ENCODE measurements at places on chromosomes 12 and 14. TPM values are rescaled to one million over a fixed set of nuclear protein-coding genes. Genes with fewer than 3 reads are reported as not detected.

Gene INHBC
- total RNA-seq, result 0.17 TPM

Gene DIO2
- not detected for total RNA-seq

Gene FICD
- 4.2 TPM for total RNA-seq

Gene SOX5
- total RNA-seq, result not detected

Gene CMKLR1
- not detected for total RNA-seq

Gene SYT1
- total RNA-seq, result not detected

Gene WNT5B
- not detected for total RNA-seq

Gene CLECL1
- 1.4 TPM for total RNA-seq

Gene TMEM63C
- 0.71 TPM for total RNA-seq

Gene MUCL1
- not detected for total RNA-seq

Gene KRT77
- total RNA-seq, result not detected

Gene FZD10
- not detected for total RNA-seq

Gene CAPRIN2
- 16.2 TPM for total RNA-seq

GRCh38 chr12:105378911-105379310, 48.4 kb downstream of the C12orf75 start:
- DNase-seq, result no peak

- no peak for DNase-seq
These were observed 74.0 kb upstream of the PKP2 start for GRCh38 chr12:32970465-32971110.

DNA sequence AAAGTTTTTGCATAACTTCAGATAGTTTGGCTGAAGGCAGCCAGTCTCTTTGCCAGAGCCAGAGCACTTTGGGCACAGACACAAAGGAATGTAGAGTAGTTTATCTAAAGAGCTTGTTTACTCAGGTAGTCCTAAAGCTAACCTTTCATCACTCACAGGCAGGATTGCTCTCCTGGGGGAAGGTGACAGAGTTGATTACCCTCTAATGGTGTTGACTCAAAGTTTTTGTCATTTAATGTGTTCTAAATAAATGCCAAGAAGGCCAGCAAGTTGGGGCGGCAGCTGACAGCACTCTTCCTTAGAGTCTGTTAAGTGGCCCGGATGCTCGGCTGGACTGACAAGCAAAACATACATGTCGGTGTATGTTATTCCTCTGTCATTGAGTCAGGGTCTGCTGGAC, 9.3 kb upstream of the TAS2R46 start:
- no peak for DNase-seq

DNA sequence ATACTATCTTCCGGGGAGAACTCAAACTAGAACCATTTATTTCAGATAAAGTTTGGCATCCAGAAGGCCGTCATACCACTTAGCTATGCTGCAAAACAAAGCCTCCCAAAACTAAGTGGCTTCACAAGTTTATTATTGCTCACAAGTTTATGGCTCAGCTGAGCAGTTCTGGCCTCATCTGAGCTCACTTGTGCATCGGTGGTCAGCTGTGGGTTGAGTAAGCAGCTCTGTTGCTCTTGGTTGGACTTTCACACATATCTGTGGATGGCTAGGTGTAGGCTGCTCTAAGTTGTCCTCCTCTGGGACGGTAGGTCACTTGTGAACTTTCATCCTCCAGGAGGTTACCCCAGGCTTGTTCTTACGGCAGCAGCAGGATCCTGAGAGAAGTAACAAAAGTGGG, 162.7 kb downstream of the BTG1 start:
- DNase-seq, result no peak

GRCh38 chr12:25100194-25101091, 94.5 kb downstream of the DNAI7 start:
- no peak for DNase-seq

DNA sequence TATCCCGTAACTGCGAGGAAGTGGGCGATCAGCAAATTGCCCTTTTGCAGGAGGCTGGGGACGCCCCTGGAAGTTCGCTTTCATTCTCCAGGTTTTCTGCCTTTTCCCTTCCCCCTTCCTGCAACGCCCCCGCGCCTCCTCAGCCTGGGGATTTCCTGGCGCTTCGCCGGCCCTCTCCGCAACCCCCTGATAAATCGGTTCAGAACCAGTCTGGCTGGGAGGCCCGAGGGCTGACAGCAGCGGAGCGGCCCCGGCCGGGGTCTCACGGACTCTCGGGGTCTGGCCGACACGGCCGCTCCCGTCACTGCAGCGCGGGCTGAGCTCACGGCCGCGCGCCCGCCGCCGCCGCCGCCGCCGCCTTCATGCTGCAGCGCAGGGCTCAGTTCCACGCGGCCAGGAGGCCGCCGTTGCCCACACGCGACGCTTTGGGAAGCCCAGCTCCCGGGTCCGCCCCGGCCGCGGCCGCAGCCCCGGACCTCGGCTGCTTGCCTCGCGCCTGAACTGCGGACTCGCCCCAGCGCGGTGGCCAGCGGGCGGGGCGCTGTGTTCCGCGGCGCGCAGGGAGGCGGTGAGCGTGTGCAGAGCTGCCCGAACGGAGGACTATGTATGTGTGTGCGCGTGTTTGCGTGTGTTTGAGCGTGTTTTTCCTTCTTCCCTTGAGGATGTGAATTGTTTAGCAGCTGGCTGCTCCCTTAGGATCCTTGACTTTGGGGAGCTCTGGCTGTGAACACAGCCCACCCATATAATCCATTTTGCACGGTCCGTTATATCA, at the start of gene LRFN5:
LRFN5 (plus strand) TSS at position 345 of the 772 bp plus-strand sequence.
- no peak for DNase-seq

DNA sequence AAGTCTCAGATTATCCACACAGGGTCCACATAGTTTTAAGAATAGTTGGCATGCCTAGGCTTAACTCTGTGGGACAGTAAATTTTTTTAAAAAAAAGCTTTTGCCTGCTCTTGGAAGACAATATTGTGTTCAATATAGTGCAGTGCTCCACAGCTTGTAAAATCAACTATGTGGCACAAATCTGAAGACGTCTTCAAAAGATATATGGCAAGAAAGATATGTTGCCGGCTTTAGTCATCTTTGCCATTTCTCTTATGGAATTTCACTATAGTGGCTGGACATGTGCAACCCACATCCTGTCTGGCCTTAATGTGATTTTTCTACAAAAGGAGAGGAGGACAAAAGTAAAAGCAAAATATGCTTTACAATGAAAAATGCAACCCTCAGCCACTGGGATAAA, 90.5 kb downstream of the MGST1 start:
- DNase-seq, result no peak

GRCh38 chr12:128245905-128246304, 21.1 kb upstream of the TMEM132C start:
- no peak for DNase-seq

GRCh38 chr12:123096741-123097140, 54.1 kb downstream of the PITPNM2 start:
- DNase-seq, result no peak

GRCh38 chr12:121610239-121611149, 15.8 kb upstream of the ORAI1 start:
- no peak for DNase-seq

DNA sequence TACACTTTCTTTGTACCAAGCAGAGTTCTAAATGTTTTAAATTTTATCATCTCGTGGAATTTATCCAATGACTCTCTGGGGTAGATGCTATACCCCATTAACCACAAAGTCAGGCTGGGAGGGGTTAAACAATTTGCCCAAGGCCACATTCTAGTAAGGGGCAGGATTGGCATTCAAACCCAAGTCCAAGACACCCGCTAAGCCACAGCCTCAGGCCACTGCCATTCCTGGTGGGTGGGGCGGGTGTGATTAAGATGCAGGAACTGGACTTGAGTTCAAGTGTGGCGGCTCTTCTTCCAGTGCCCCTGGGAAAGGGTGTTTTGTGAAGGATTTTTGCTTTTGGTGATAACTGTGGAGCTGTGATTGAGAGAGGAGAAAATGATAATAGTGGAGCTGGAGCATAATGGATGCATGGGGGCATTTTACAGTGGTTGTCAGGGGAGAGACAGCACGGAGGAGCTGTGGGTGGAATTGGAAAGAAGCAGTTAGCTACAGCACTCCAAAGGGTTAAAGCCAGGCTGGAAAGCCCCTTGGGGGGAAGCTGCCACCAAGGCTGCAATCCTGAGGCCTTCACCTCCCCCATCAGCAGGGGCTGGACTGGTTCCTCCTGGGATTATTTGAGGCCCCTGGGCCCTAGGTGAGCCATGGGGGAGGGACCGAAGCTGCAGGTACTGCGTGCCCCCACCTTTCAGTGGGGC, 1.0 kb upstream of the VRTN start:
- DNase-seq, result no peak

DNA sequence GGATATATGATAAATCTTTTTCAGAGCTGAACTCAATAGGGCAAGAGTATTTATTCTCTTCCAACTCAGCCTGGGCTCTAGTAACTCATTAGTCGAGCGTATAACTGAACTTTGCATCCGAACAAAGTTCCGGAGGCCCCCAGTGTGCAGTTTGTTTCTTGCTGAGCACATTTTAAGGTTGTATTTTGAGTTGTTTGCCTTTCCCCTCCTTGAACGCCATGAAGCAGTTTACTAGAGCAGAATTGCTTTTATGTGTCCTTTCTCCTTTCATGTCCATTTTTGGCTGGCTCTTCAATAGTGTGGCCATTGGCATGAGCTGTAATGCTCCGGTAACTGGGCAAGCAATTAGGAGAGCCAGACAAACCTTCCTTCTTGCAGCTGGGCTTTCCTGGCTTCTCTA, 105.3 kb downstream of the WIF1 start:
- no peak for DNase-seq

- no peak for DNase-seq
These were observed 10.9 kb downstream of the ISCU start for GRCh38 chr12:108573317-108573716.

DNA sequence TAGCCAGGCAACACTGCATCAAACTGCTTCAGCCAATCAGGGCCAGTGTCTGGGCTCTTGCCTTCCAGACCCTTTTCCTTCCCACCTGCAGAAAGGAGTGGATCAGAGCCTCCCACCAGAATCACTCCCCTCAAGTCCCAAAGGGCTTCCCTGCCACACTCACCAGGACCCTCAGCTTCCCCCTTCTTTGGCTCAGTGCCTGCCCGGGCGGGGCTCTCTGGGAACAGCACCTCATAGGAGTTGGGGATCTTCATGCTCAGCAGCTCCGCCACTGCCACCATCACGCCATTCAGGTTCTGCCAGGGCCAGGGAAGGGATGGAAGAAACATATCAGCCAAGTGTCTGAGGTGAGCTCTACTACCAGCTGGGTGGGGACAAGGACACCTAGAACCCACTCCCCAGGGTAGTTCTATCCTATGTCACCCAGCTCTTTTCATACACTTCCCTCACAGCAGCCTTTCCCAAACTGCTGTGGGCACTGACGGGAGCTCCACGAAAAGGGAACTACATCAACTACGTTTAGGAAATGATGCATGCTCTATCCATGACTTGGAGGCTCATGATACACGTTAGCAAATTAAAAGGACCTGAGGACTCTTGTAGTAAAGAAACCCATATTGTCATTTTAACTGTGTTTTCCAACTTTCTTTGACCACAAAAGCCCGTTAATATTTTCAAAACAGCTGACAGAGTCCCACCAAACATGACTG, 9.4 kb upstream of the PRKAG1 start:
- no peak for DNase-seq

DNA sequence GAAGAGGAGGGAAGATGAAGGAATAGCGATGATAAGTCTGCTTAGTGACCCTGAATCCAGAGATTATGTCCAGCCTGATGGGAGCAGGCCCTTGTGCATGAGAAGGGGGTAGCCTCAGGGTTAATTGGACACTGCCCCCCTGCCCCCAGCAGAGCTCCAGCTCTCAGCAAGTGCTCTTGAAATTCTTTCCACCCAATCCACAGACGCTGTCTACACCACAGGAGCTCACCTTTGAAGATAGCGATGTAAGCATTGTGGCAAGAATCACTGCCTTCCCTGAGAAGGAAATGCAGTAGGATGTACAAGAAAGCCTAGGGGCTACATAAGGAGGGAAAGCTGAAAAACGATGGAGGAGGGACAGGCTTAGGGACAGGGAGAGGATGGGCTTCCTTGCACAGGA, 39.4 kb downstream of the CRACR2A start:
- no peak for DNase-seq

- no peak for DNase-seq
These were observed 146.6 kb downstream of the EXOC5 start for GRCh38 chr14:57122129-57122528.

DNA sequence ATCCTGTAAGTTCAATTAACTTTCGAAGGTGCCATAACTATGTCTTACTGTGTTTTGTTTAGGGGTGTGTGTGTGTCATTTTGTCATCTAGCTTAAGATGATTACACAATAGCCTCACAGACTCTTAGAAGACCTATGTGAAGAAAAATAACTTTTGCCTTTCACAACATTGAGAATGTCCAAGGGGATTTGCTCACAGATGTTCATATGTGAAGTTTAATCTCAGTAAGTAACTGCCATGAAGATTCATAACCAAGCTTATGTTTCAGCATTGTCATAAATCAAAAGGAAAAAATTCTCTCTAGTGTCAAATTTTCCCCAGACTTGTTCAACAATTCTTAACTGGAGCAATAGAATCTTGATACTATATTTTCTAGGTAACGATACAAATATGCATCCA, 226.1 kb upstream of the PRKD1 start:
- no peak for DNase-seq

GRCh38 chr14:74348735-74349463, 628 bp downstream of the VRTN start:
- DNase-seq, result no peak

- DNase-seq, result peak; percentile 8
These were observed 682 bp upstream of the TRIP11 start for GRCh38 chr14:92040431-92041051.

DNA sequence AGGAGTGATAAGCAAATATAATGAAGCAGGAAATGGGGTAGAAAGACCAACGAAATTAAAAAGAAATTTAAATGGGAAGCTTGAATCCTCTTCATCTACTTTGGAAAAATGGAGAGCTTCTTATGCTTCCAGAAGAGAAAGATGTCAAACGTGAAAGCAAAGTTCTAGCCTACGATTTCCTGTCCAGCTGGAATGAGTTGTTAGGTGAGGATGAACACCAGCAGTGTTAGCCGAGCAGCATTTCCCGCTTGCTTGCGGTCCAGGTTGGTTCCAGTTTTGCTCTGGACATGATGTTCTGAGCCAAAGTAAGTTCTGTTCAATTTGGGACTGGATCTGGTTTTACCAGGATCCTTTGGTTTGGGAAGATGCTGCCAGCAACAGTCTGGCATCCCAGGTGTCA, 78.9 kb downstream of the DACT1 start:
- DNase-seq, result no peak

DNA sequence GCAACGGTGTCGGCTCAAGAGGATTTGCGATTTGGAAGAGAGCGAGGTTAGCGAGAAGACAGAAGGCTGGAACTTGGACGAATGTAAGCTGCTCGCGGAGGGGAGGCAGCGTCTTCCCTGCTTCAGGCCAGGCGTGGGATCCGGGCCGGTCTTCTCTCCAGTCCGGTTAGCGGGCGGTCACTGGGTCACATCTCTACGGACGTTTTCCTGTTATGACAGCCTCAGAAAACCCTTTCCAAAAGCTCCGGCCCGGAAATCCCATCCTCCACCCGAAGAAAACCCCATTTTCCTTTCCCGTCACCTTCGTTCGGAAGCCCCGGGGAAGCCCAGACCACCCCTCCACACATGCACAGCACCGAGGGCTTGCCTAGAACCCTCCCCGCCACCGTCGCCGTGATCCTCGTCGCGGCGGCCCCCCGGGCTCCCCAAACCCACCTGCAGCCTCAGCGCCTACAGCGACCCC, 268 bp downstream of the NDUFB1 start:
- DNase-seq, result no peak

GRCh38 chr12:7207866-7208625, 18.6 kb downstream of the PEX5 start:
- DNase-seq, result no peak

GRCh38 chr14:72665259-72665658, 228.6 kb downstream of the DPF3 start:
- DNase-seq, result no peak
